ENCODE measurements at places on chromosomes 12 and 14. TPM values are rescaled to one million over a fixed set of nuclear protein-coding genes. Genes with fewer than 3 reads are reported as not detected.

GRCh38 chr12:76247026-76247646 is 101.1 kb downstream of the BBS10 start:
- no peak for DNase-seq

GRCh38 chr12:55982319-55982936 is 8.6 kb downstream of the RAB5B start:
- DNase-seq, result no peak

- DNase-seq, result no peak
Observed at GRCh38 chr12:17097674-17098073, 491.7 kb upstream of the LMO3 start.

AHNAK2 gene
- 15.1 TPM for total RNA-seq

SPX gene
- 1.3 TPM for total RNA-seq

DNA sequence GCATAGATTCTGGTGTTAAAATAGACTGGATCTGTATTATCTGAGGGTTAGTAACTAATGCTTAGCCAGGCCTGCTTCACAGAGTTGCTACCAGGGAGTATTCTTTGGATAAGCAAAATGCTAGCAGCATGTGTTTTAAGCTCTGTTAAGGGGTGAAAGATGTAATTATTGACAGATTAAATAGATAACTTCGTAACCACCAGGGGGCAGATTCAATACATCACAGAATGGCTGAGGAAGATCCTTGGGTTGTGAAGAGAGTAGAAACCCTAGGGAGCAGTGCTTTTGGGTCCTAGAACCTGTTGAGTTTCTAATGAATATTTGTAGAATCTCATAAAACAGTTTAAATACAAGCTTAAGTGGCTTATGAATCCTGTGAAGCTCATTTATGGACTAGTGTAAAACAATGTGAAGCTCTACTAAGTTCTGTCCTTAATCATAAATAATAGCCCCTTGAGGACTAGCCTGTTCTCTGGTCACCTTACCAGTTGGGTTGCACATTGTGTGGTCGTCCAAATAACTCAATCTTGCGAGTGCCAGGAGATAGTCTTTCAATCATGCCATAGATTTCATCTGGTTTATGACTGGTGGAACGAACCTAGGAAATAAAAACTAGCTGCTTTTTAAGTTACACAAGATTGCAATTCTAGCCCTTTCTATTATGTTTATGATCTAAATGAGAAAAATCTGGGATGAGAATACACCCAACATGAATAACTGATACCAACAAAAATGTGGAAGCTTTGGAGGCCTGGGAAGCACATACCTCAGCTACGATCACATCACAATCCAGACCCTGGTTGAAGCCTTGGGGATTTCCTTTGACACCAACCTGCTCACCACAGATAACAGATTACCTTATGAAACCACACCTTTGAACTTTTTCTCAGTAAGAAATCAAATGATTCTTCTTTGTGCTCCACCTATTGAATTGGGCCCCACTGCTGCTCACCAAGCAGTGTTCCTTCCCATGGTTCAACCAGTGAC is 12.3 kb downstream of the METTL3 start:
- DNase-seq, result no peak

GRCh38 chr12:43599708-43600107 is 47.7 kb upstream of the ADAMTS20 start:
- DNase-seq, result no peak

TPH2 gene
- total RNA-seq, result not detected

SLCO1B1 gene
- total RNA-seq, result not detected

Measured in breast epithelium (tissue), 4 donors.